ENCODE measurements at places on chromosomes 2 and 18.

- DNase-seq = no peak
Observed at GRCh38 chr2:58967736-58968135, 726.6 kb upstream of the FANCL start.

DNA sequence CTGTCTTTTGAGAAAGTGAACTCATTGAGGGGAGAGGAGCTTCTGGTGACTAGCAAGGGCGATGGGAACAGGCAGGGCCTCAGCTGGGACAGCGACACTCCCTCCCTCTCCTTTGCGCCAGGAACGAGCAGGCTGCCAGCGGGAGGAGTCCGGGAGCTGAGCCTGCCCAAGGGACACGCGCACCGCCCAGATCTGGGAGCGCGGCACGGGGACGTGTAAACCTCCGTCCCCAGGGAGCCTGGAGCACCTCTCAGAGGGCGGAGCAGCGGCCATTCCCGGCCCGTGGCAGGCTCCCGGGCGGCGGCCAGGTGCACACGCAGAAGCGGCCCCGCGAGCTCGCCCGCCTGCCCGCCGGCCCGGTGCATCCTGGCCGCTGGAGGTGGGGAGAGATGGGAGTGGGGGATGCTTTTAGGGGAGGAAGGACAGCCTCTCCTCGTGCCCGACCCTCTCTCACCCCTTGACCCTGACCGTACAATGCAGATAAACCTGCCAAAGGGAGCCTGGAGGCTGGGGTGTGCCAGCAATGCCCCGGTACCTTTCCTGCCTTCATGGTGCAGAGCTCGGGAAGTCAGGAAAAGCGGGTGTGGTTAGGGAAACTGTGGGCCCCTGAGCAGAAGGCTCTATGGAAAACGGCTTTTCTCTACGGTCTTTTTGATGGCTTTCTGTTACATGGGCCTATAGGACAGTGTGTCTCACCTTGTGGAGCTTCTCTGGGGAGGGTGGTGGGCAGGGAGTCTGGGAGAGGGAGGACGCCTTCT lies 2.2 kb downstream of the AQP4 start:
- no peak for DNase-seq

GRCh38 chr2:240873805-240874714 lies 5.4 kb downstream of the AGXT start:
- DNase-seq = no peak

GRCh38 chr2:197538412-197538811 lies 22.5 kb downstream of the MOB4 start:
- DNase-seq = no peak

GRCh38 chr2:15675456-15676195 lies 84.0 kb downstream of the DDX1 start:
- DNase-seq = no peak

GRCh38 chr2:41881249-41881648 lies 166.6 kb upstream of the PKDCC start:
- DNase-seq = no peak

DNA sequence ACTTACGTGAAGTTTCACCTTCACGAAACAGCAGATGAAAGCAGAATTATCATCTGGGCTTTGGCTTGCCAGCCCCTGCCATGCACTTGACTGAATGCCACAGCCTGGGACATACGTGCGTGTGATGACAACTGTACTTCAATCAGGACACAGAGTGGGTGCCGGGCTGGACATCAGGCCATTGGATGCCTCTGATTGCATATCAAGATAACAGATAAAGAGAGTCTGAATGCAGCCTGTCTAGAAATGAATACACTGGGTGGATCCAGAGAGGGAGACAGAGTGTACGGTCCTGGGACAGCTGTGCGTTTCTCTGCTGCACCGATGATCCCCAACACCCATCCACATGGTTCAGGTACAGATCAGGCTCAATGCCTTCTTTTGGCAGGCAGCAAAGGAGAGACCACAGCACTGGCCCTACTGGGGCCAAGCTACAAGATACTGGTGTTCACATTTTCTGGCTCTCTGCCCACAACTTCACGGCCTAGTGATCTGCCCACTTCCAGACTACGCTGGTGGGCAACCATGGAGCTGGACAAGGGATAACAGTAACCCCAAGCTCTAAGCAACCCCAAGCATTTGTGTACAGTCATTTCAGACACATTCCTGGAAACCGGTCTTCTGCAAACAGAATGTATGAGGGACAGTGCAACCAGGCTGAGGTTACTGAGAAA lies 35.6 kb downstream of the FBLN7 start:
- no peak for DNase-seq

GRCh38 chr2:29767606-29768335 lies 153.6 kb downstream of the ALK start:
- DNase-seq = no peak

DNA sequence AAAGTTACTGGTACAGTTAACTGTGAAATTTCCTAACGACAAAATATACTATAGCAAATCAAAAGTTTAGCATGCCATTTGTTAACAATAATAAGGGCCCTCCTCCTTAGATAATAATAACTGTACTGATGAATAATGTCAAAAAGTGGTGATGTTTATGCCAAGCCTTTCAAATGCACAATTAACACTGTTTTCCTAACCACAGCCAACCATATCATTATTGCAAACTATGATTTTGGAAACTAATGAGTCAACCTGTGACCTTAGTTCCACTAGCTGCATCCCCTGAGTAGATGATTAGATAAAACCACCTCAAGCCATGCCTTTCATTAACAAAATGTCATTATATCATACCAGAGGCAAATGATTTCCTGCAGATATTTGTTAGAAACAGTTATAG lies 25.1 kb upstream of the GPR75 start:
- DNase-seq = no peak

GRCh38 chr2:220348206-220348605 lies 720.8 kb downstream of the SLC4A3 start:
- DNase-seq = no peak

DNA sequence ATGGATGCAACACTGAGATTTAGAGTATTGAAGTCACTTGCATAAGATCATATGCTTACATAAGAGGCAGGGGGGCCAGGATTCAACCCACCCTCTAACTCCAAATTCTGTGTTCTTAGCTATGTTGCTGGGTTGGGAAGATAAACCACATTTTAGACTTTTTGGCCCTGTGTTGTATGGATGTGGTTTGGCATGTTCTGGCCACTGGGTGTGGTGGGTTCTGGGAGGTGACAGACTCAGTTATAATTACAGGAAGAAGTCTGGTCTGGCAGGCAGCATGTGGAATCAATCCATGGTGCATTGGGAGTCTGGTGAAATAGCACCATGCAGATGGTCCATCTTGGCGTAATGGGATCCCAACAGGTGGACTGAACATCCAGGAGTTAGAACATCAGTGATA lies 138.9 kb downstream of the LTBP1 start:
- DNase-seq = no peak

DNA sequence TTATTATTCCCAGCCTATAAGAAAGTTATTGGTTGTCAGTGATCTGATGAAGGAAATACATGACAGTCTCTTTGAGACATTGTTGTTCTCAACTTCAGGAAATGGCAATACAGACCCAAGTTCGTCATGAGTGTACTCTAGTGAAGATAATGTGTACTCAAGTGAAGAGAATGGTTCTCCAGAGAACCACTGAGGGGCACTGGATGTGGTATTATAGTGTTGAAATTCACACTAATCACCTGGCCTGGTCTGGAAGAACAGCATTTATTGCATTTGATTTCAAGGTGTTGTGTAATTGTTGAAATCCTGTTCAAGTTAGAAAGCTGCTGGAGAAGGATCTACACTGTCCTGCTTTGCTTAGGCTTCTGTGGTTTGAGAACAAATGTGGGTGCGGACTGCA lies 23.4 kb upstream of the OTX1 start:
- no peak for DNase-seq

DNA sequence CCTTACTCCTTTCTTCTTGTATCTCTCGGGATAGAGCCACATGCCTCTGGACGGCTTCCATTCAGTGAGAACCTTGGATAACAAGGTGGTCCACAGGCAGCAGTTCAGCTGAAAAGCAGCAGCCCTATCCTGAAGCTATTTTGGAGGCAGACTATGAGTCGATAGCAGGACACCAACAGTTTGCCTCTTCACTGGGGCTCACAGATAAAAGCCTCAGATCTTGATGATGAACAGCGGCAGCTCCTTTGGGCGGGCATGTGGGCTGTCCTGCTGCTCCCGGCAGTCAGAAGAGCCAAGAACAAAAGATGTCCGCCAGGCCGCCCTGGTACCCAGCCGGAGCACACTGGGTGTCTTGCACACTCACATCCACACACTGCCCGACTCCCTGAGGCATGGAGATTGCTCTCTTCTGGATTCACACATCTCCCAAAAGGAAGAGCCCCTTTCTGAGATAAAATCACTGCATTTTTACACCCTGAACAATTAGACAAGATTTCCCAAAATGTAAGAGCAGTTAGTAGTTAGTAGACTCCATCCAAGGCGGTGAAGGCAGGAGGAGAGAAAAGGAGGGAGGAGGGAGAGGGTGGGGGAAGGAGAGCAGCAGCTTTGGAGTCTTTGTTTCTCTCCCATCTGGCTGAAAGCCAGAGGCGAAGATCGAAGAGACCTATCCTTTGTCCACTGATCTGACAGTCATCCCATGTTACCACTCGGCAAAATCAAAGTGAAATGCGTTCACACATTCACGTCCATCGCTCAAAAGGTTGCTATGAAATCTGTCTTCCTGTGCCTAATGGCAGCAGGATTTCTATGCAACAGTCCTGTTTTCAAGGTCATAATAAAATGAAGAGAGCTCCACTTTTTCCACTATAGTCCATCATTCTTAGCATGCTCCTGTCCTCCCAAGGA lies 90.1 kb upstream of the KLF7 start:
- no peak for DNase-seq

DNA sequence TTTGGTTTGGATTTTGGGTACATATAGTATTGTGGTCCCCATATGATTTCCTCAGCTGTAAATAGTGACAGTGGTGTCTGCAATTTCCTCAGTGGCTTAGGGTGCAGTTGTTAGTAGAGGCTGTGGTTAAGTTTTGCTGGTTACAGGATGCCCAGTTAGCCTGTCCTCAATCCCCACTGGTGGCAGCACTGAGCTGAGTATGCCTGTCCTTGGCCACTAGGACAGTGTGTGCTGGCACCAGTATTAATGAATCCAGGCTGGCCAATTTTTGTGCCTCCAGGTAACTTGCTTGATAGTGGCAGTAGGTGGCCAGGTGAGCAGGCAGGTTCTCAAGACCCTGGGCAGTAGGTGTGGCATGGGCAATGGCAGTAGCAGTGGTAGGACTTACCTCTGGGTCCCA lies 973.1 kb downstream of the TMEM182 start:
- no peak for DNase-seq

- DNase-seq = no peak
Observed at GRCh38 chr2:132412021-132412420, 4.6 kb upstream of the GPR39 start.

DNA sequence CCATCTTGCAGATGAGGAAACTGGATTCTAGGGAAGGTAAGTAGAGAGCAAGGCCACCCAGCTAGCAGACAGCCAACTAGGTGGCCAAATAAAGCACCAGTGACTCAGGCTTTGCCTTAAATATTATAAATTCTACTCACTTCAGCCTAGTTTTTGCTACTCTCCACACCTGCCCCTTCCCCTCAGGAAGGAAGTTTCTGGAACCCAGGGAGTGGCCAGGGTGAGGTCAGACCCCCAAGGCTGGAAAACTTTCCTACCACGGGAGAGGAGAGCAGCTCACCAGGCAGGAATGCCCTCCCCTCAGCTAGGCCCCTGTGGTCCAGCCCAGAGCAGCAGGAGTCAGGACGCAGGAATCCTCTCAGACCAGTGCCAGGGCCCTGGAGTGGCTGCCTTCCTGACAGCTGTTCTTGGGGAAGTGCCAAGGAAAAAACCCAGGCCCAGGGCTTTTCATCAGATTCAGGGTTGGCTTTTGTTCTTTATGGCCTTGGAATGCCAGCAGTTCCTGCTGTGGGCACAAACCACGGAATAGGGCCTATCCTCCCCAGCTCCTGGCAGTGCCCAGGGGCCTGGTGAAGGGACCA lies 5.1 kb upstream of the PAX8 start:
- DNase-seq = peak; percentile 15

DNA sequence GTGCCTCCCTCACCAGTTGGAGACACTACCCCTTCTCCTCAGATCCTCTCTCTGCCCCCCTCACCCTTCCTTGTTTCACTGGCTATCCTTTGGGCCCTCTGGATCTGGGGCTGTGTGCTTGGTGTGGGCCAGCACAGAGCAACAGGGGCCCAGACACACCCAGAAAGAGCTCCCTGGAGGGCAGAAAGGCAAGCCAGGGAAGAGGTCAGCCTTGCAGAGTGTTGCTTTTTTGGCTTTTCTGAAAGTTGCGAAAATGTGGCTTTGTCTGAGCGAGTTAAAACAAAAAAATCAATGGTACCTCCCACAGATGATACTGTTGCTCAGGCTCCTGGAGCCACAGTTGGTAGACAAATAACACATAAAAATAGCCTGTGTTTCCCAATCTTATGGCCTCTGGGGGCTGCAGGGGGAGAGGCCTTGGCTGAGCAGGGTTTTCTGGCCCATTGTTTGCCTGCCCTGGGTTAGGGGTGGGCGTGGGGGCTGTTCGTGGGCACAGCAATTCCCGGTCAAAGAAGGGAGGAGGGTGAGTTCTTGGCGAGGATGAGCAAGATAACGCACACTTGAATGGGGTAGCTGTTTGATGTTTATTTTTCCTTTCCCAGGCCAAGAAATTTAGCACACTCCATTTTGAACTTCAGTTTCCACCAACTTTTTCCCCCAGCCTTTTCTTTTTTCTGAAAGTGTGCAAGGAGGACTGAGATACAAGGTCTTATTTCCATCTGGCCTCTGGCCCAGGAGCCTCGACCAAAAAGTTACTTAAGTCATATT lies 167.0 kb upstream of the HAAO start:
- no peak for DNase-seq

Data from pulmonary artery endothelial cell (primary cell).